H9 (cell line): ENCODE measurements at places on chromosomes 4 and X. TPM values are rescaled to one million over a fixed set of nuclear protein-coding genes. Genes with fewer than 3 reads are reported as not detected.

- no peak for DNase-seq
Measured at GRCh38 chrX:150616179-150616862, 47.9 kb downstream of the MTM1 start.

- DNase-seq: peak; percentile 55
Measured at GRCh38 chr4:76733068-76733771, 164.7 kb downstream of the SOWAHB start.

GRCh38 chrX:87516717-87517121 is 883 bp upstream of the KLHL4 start:
- DNase-seq: no peak

DNA sequence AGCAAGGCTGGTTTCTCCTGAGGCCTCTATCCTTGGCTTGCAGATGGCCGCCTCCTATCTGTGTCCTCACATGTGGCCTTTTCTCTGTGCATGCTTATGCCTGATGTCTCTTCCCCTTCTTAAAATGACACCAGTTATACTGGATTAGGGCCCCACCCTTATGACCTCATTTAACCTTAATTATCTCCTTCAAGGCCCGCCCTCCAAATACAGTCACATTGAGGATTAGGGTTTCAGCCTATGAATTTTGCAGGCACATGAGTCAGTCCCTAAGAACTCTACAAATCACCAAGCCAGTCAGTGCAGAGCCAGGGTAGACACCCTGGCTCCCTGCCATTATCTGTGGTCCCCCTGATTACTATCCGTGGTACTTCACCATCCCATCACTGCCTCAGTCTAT is 51.6 kb downstream of the MAML3 start:
- DNase-seq: no peak

GRCh38 chrX:107845625-107846024 is 20.0 kb downstream of the MID2 start:
- DNase-seq: no peak

DNA sequence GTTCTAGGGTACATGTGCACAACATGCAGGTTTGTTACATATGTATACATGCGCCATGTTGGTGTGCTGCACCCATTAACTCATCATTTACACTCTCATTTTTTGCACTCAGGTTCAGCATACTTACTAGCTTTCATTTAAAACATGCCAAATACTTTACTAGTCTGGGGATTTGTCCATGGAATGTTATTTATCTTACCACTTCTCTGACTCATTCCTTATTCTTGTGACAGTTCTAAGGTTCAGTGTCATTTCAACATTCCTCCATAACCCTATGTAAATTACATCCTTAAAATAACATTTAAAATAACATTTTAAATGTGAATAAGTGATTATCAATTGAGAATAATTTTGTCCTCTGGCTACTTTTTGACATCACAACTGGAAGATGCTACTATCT is 19.5 kb upstream of the SYTL5 start:
- DNase-seq: no peak

- no peak for DNase-seq
Measured at GRCh38 chr4:90118527-90119195, 8.5 kb upstream of the CCSER1 start.

- no peak for DNase-seq
Measured at GRCh38 chr4:13159041-13159620, 325.0 kb downstream of the RAB28 start.

DNA sequence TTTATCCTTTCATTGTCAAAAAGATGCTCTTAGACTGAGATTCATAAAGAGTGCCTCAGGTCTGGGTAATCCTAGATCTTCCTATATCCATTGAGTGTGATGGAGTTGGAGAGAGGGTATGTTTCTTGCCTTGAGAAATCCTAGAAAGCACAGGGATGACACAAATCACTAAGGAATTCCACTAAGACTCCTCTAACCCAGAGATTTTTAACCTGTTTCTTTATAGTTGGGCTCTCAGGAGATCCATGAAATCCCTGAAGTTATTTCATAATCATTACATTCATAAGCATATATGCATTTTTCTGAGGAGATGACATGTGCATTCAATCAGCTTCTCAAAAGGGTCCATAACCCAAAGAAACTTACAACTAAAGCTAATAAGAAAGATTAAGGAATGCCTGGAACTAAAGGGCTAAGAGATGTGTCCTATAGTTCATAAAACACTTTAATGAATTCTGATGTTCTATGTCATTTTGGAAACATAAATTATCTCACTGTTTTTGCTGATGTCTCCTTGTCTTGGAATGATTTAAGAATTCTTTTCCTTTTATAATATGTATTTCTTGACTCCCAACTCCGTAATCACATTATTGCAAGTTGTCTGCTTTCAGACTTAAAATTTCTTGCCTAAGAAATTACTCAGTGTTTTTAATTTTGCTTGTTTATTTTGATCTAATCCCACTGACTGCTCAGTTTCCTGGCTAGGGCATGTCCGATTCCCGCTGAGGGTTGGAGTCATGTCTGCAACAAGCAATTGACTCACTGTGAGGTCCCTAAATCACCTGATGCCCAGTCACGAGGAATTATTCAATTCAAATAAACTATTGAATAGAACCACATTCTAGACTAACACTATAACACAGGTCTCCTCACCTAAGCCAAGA is 2.8 kb upstream of the AMTN start:
- no peak for DNase-seq

DNA sequence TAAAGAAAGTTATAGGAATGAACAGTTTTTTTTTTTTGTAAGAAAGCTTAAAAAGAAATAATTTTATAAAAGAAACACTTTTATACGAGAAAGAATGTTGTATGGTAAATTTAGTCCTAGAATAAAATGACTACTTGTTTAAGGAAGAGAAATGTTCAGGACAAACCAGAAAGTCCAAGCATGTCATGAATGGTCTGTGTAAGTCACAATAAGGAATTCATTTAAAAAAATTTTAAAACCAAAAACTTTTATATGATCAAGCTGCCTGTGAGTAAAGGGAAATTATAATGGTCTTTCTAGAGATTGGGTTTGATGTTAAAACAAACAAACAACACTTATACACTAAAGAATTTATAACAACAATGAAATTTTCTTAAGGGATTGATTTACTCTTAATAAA is 858.9 kb upstream of the PCDH7 start:
- no peak for DNase-seq

DNA sequence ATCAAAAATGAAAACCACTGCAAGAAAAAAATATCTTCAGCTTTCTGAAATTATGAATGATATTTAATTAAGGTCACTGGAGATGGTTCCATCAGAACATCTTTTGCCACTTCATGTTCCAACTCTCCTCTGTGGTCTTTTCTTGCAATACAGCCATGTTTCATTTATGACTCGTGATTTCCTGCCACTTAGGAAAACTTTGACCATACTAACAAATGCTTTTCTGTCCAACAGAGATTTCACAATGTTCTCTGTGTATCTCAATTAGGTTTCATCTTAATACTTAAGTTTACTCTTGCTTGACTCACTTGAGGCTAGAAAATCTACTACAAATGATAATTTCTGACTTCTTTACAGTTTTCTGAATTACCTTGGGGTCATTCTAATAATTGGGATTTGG is 330.9 kb downstream of the CXXC4 start:
- DNase-seq: no peak

DNA sequence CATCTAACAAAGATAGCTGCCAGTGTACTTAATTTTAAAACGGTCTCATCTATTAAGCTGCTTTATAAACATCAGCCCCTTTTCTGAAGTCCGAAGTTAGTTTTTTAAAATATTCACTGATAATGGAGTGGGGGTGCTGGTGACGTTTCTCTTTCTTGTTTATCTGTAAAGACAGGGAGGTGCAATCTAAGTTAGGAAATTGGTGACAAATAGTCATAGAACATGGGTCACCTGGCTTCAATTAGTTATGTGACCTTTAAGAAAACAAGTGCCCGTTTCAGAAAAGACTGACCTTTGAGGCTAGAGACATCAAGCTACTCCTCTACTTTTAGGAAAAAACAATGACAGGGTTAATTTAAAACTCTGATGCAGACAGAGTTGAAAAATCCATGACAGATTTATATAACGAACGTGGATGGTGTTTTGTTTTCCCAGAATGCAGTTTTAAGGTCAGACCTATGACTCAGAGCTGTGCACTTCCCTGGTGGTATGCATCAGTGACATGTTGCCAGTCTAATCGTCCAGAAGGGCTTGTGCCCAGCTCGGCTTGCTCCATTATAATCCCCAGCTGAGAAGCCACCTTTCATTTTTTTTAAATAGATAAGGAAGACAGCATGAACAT is 38.2 kb downstream of the FHL1 start:
- DNase-seq: no peak

GRCh38 chr4:36332782-36333131 is 51.3 kb downstream of the DTHD1 start:
- no peak for DNase-seq

- peak; percentile 90 for DNase-seq
Measured at GRCh38 chrX:50470103-50471031, at the start of gene DGKK. DGKK (minus strand) TSS chrX:50470825; CDS start chrX:50470678, 147 bp downstream.

- DNase-seq: no peak
Measured at GRCh38 chrX:125778261-125778660, 387.8 kb downstream of the DCAF12L2 start.

- no peak for DNase-seq
Measured at GRCh38 chrX:118566359-118566758, 70.7 kb downstream of the DOCK11 start.

GRCh38 chrX:109839694-109840567 is 106.9 kb upstream of the ACSL4 start:
- DNase-seq: peak; percentile 63

GRCh38 chr4:78776729-78777575 is 802 bp downstream of the BMP2K start:
- peak; percentile 45 for DNase-seq

DNA sequence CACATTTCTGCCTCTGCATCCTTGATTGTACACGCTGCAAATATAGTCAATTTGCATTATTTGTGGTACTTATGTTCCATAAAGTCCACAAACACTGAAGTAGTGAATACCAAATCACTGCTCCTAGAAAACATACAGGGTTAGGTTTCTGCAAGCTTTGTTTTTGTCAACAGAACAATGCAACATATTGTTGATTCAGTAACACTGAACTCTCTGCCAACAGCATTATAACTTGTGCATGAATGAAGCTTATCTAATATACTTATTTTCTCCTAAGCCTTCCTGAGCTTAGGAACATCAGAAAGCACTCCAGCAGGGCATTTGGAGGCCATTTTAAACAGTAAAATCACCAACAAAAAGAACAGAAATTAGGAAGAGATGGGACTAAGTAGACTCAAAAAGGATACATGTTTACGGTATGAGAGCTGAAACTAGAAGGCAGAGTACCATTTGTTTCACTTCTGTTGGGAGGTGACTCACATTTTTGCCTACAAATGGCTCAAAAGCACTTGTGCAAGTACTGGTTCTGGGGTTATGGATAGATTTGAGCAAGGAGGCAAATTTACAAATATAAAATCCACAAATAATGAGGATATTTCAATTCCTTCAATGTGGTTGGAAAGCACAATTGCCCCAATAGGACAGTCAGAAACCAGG is 14.1 kb downstream of the COX18 start:
- no peak for DNase-seq

C4orf50 gene
- 0.17 and 0.18 TPM in 2 replicates for total RNA-seq

SMIM14 gene
- 19.4 and 21.3 TPM in 2 replicates for total RNA-seq

SLC10A3 gene
- total RNA-seq: 8.8 and 9.4 TPM in 2 replicates

CT83 gene
- total RNA-seq: not detected in 2 replicates

F8 gene
- total RNA-seq: 3.1 and 3.4 TPM in 2 replicates

ANKRD17 gene
- total RNA-seq: 79.8 and 82.4 TPM in 2 replicates

MAGEA6 gene
- not detected in 2 replicates for total RNA-seq

SATL1 gene
- 0.18 and 0.31 TPM in 2 replicates for total RNA-seq

EVC gene
- total RNA-seq: 9.7 and 10.1 TPM in 2 replicates
